ENCODE measurements at places on chromosomes 16 and 17.

GRCh38 chr17:6421700-6422604, 13.0 kb downstream of the AIPL1 start:
- peak; percentile 57 for DNase-seq

DNA sequence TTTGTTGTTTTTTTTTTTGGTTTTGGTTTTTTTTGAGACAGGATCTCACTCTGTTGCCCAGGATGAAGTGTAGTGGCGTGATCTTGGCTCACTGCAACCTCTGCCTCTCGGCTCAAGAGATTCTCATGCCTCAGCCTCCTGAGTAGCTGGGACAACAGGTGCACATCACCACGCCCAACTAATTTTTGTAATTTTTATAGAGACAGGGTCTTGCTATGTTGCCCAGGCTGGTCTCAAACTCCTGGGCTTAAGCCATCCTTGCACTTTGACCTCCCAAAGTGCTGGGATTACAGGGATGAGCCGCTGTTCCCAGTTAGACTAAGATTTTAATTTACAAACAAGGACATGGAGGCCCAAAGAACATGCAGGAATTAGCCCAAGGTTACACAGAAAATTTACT, 91.8 kb upstream of the NOL11 start:
- DNase-seq = no peak

- DNase-seq = no peak
Observed at GRCh38 chr17:44247440-44247841, 20.5 kb downstream of the SLC4A1 start.

GRCh38 chr17:31584438-31585279, 193.2 kb downstream of the RAB11FIP4 start:
- DNase-seq = no peak

GRCh38 chr17:42276359-42276608, at the start of gene STAT5B:
TSS of gene STAT5B (minus strand) at chr17:42276391. CDS start at chr17:42232127, 44,264 bp downstream.
- peak; percentile 47 for DNase-seq

DNA sequence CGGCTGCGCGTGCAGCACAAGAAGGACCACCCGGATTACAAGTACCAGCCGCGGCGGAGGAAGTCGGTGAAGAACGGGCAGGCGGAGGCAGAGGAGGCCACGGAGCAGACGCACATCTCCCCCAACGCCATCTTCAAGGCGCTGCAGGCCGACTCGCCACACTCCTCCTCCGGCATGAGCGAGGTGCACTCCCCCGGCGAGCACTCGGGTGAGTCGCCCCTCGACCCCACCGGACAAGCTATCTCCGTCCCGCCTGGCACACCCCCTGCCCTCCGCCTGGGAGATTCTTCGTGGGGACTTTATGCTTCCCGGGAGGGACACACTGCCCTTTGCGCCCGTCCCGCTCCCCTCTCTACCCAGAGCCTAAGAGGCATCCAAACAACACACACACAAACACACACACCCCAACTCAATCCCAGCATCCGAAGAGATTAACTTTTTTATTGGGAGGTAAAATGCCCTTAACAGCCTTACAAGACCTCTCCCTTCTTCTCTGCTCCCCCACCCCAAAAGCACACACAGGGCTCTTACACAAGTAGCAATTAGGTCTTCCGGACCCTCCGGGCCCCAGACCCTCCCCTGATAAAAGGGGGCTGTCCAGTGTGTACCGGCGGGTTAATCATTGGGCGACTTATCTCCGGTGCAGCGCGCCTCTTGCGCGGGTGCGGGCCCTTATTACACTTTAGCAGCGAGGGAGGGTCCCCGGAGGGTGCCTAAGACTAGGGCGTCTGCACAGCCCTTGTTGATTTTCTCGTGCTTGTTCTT, 2.1 kb downstream of the SOX9 start:
- no peak for DNase-seq

DNA sequence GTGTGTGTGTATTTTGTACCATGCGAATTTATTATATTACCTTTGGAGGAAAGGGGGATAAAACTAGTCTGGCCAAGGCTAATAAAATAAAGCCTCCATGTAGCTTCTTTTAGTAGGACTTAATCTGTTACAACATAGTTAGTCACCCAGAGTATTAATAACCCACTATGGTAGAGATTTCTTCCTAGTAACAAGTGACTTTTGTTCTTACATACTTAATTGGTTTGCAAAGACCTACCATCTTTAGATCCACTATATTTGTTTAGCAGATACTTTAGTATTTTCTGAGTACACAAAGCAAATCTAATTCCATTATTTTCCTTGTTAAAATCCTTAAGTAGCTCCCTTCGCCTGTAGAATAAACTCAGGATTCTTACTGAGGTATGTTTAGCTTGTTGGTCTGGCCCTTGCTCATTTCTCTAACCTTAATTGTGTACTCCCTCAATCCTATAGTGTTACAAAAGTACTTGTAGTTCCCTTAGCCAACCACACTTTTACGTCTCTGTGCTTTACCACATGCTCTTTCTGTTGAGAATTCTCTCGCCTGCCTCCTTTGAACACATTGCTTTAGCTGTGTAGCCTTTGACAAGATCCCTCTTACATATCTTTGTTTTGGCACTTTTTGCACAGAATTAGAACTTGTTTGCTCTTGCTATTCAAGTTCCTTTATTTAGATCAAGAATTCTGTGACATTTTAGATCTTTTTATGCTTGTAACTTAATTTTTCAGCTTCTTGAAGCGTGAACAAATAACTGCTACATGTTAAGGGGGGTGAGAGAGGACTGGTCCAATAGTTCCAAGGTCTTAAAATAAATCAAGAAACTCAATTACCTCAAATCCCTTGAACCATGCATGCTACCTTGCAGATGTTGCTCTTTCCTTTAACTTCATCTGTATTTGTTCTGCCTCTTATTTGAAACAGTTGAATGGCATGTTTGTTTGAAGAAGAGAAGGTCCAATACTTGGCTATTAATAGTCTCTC, 23.8 kb downstream of the CLTC start:
- no peak for DNase-seq

DNA sequence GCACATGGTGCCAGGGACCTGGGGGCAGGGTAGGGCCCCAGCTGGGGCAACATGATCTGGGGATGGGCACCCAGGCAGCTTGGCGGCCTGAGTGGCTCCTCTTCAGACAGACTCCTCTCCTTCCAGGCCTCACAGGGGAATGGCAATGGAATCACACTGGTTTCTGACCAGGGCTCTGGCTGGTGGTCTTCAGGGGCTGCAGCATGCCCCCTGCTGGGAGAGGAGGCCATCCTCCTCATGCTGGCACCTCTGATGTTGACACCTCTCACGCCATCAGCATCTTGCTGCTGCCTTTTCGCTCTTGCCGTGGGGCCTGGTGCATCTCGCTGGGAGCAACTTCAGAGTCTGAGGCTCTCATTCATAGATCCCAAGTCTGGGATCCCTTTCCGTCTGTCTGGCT, 11.2 kb upstream of the GFOD2 start:
- no peak for DNase-seq

- no peak for DNase-seq
Observed at GRCh38 chr17:39852239-39852638, 11.9 kb downstream of the IKZF3 start.

DNA sequence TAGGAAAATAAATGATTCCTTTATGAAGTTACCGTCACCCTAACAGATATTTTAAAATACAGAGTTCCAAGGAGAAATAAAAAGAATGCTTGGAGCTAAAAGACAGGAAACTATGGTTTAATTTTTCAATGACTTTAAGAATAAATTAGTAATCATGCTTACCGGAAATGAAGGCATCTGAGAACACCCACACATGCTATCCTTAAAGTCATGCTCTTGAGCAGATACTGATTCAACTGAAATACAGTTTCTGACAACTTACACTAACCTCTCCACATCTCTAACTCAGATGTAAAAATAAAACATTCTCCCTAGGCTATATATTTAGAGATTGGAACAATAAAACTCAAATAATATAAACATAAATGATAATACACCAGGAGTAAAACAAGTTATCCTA, 7.8 kb downstream of the PSMD12 start:
- no peak for DNase-seq

- no peak for DNase-seq
Observed at GRCh38 chr17:58051468-58051867, 31.8 kb upstream of the DYNLL2 start.

DNA sequence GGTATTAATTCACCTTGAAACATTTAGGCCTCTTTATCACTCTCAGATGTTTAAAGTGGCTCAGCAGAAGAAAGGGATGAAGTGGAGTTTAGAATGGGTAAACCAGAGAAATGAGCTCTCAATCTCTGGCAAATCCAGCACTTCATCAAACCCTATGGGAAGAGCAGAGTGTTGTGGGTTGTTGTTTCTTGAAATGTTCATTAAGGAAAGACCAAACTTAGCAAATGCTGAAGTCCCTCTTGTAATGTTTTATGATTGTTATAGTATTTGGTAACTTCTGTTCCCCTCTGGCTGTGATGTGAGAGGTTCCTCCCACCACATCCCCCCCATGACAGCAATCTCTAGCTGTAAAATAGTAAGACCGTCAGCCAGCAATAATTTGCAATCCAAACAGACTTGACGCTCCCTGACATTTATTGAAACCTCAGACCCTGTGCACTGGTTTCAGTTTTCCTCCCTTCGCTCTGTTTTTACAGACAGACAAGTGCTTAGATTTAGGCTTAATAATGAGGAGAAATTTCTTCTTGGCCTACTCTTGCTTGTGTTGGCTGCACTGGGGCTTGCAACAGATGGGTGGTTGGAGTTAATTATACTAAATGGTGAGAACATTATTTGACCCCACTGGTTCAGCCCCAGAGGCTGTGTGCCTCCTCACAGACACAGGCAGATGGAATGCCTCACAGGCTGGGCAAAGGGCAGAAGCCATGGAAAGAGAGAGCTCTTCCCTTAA, 609.4 kb upstream of the SOX9 start:
- no peak for DNase-seq

DNA sequence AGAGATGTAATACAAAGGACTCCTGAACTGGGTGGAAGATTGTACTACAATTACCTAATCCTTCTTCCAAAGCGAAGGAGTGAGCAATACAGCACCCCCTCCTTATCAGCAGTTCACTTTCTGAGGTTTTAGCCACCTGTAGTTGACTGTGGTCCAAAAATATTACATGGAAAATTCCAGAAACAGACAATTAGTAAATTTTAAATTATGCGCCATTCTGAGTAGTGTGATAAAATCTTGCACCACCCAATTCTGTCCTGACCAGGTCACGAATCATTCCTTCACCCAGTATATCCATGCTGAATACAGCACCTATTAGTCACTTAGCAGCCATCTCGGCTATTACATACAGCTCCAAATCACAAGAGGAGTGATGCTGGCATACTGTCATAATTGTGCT, 23.2 kb downstream of the VPS53 start:
- no peak for DNase-seq

GRCh38 chr17:40850293-40850972, 16.6 kb downstream of the KRT12 start:
- DNase-seq = no peak

GRCh38 chr17:71071837-71072236, 902.5 kb downstream of the KCNJ2 start:
- DNase-seq = no peak

DNA sequence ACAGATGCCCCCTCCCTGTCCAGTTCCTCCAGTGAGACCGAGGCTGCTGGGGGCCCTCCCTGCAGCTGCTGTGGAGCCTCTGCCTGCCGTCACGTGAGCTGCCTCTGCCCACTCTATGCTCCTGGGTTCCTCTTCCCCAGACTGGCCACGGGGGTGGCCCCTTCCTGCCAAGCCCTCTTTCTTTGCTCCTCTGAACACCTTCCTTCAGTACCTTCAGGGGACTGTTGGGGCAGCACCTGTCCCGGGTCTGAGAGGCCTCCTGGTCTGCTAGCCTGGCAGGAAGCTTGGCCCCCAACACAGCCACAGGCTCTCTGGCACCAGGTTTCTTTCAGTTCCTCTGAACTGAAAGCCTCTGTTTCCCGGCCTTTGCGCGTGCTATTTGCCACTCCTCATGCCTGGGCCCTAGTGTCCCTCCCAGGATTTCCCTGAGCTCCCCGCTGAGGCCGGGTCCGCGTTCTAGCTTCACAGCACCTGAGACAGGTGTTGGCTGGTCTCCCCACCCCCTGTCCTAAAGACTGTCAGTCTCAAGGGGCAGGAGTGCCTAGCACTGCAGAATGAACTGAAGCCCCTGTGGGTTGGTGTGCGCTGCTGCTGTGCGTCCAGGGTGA, 6.6 kb upstream of the ATP6V0C start:
- no peak for DNase-seq

DNA sequence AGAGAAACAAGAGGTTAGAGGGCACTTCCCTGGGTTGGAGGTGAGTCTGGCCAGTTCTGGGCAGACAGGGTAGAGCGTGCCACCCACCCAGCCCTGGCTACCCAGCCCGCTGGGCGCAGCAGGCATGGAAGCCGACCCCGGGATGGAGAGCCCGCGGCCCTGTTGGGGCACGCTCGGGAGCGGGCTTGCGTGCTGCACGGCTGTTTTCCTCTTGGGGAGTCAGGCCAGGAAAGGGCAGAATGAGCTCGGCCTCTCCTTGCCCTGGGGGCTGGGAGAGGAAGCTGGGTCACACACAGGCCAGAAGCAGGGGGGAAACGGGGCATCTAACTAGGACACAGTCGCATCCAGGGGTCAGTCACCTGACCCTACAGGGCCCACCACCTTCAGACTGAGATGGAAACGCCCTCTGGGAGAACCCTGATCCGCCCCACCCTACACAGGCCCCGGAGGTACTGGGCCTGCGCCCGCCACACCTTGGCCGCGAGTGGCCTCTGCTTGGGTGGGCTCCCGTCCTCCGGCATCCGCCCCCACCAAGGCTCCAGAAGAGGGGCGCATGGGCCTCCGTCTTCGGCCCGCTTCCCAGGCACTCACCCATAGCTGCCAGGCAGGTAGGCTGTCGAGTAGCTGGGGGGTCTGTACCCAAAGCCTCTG, 1.2 kb downstream of the SOX15 start:
- DNase-seq = no peak

DNA sequence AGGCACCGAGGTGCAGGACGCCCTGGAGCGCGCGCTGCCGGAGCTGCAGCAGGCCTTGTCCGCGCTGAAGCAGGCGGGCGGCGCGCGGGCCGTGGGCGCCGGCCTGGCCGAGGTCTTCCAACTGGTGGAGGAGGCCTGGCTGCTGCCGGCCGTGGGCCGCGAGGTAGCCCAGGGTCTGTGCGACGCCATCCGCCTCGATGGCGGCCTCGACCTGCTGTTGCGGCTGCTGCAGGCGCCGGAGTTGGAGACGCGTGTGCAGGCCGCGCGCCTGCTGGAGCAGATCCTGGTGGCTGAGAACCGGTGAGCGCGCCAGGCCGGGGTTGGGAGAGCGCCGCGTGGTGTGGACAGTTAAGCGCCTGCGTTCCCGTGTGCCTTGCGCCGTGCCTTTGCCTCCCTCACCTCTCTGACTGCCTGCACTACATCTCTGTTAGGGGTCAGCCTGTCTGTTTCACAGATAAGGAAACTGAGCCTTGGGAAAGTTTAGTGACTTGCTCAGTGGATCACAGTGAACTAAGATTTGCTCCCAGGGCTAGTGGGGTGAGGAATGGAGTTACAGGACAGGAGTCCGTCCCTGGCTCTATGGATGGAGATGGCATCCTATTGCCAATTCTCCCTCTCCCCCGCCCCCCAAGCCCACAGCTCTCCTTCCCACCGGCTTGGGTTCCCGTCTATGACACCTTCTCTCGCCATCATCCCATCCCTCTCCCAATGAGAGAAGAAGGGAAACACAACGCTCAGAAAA, 880 bp downstream of the SARM1 start:
- no peak for DNase-seq

All from stimulated activated CD8-positive, alpha-beta memory T cell treated with anti-CD3 and anti-CD28 coated beads, Interleukin-4, amount 100 ng/mL, for 24 hours (primary cell).